COLO829 (cell line): ENCODE measurements at places on chromosomes 16 and 17.

DNA sequence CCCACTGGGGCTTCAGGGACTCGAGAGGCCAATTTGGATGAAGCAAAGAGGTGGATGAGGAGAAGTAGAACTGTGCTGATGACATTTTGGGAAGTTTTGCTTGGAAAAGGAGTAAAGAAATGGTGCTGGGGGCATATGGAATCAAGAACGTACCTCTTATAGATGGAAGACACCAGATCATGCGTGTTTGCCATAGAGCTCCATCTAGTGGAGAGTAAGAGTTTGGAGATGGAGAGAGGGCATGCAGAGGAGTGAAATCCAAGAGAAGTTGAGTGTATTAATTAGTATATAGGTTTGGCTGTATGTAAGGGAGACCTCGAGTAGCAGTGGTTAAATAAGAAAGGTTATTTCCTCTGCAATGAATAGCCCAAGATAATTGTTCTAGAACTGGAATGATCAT, 56.0 kb downstream of the SHISA6 start:
- DNase-seq: no peak

- no peak for DNase-seq
Observed at GRCh38 chr16:63061319-63061718, 1025.1 kb upstream of the CDH8 start.

DNA sequence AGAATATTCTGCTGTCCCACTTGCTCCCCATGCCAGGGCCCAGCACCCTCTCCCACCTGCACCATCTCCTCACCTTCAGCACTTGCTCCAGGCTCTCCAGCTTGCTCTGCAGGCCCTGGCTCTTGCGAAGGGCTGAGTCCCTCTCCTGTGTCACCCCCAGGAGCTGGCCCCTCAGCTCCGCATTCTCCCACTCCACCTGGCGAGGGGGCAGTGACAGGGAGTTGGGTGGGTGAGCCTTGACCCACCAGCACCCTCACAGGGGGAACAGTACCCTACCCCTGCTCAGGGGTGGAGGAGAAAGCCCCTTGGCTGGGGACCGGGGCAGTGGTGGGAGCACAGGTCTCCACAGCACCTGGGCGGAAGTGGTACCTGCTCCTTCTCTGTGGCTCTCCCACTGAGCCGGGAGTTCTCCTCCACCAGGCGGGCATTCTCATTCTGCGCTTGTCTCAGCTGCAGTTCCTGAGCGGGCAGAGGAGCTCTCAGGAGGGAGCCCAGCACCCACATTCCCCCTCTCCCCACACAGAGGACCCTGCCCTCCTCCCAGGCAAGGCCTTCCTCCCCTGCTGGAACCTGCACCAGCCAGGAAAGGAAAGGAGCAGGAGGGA, 5.9 kb downstream of the TSPOAP1 start:
- DNase-seq: no peak

DNA sequence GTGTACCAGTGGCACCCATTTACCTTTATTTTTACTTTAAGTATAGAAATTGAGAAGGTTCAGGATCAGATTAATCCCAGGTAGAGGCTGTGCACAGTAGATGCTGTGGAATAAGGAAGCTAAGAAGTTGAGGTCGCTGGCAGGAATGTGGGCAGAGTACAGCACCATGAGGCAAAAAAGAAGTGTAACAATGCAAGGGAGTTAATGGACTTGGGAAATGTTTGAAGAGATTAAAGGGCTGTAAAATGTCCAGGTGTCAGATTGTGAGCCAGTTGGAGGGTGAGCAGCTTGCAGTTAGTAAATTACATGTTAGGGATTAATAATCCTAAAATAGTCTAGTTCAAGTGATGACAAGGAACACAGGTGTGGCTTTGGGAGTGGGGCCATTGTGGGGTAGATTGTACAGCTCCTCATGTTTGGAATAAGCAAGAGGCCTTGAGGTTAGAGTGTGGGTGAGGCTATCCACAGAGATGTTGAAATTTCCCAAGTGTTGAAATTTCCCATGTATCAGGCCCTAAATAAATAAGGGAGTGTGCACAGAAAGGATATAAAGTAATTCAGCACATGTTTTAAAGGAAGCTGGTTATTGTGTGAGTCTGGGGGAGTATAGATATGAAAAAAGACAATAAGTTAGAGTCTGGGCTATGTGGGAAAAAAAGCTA, 21.5 kb downstream of the TAT start:
- DNase-seq: no peak

- no peak for DNase-seq
Observed at GRCh38 chr17:79997011-79997660, 38.5 kb downstream of the TBC1D16 start.

GRCh38 chr16:68264128-68265077, at the start of gene SLC7A6:
Gene SLC7A6 (plus strand): TSS chr16:68264526. CDS start chr16:68274727, 10,201 bp downstream.
- DNase-seq: peak; percentile 20

DNA sequence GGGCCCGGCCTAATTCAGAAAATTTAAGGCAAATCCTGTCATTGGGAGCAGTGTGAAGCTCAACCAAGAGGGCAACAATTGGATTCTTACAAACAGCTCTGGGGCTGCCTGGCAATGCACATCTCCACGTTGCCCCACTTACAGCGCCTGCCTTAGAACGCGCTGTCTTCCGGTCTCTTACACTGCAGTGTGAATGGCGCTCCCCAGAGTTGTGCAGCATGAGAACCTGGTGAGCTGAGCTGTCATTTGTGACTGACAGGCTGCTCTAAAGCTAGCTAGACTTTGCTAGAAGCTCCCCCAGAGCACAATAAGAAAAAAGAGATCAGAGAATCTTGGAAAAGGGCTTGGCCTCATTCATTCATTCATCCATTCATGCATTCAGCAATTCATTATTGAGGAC, 64.5 kb upstream of the PLCG2 start:
- DNase-seq: no peak

- no peak for DNase-seq
Observed at GRCh38 chr17:57395721-57396321, 139.5 kb downstream of the MSI2 start.

DNA sequence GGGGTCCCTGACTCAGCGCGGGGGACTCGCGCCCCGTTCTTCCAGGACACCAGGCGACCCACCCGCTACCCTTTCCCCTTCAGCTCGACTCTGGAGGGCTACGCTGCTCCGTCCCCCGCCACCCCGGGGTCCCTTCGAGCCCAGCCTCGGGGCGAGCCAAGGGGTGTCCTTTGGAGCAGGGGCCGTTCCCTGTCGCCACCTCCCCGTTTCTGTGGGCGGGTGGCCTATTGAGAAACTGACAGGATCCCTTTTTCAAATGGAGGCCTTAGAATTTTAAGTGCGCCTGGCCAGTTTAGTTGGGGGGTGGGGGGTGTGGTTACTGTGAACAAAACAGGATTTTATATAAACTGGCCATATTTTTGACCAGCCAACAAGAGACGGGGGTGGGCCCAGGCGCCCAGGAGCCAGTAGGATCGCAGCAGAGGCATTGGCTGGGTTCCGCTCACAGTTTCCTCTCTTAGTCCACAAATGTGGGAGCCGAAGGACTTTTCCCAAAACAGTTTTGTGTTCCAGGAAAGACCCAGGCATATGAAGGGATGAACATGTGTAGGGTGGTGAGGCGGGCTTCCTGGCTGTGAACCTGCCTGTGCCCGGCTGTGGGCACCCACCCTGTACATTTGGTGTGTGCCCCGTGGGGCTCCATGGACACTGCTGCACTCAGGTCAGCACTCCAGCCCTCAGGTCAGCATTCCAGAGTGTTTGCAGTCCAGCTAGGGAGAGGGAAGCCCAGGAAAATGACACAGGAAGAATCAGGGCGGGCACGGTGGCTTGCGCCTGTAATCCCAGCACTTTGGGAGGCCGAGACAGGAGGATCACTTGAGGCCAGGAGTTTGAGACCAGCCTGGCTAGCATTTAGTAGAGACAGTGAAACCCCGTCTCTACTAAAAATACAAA, 722 bp upstream of the TIMP2 start:
- peak; percentile 73 for DNase-seq

- no peak for DNase-seq
Observed at GRCh38 chr17:80331820-80332219, 71.2 kb downstream of the RNF213 start.

DNA sequence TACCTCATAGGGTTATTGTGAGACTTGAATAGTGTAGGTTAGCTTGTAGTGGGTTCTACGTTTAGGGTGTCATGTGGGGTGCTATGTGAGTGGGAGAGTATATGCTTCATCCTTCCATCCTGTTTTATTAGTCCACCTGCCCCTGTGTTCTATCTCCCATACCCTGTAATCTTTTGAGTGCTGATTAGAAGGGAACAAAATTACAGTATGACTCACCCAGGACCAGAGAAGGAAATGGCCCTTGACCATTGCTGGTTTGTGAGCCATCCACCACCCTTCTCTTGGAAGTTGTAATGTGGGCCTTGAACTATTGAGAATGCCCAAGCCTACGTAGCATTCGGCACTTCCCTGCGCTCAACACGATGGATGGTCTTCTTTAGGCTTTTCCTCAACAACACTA, 17.1 kb downstream of the SAP30BP start:
- no peak for DNase-seq

GRCh38 chr17:74408815-74409214, 23.1 kb upstream of the GPRC5C start:
- no peak for DNase-seq

- DNase-seq: no peak
Observed at GRCh38 chr17:50184611-50185398, 16.6 kb downstream of the COL1A1 start.

DNA sequence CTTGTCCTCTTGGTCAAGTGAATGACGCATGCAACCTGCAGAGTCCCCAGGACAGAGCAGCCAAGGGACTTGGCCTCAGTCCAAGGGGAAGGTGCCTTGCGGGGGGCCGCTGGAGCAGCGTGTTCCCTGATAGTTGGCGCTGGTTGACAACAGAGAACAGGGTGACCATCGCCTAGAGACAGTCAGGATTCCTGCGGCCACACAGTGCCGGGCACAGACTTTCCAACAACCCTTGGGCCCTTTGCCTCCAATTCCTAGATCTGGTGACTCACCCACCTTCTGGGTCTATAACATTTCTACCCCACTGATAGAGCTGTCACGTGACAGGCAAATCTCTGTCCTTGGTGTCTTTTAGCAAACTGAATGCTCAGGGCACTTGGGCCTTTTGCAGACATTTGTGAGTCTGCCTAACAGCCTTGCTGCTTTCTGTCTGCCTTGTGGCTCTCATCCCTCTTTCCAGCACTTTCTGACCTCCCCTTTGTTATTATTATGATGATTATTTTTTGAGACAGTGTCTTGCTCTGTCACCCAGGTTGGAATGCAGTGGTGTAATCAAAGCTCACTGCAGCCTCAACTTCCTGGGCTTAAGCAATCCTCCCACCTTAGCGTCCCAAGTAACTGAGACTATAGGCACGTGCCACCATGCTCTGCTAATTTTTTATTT, 11.9 kb upstream of the TEDC2 start:
- no peak for DNase-seq

- DNase-seq: no peak
Observed at GRCh38 chr17:7029659-7030058, 6.2 kb upstream of the SLC16A13 start.

- no peak for DNase-seq
Observed at GRCh38 chr17:296906-297690, 55.5 kb downstream of the RPH3AL start.

DNA sequence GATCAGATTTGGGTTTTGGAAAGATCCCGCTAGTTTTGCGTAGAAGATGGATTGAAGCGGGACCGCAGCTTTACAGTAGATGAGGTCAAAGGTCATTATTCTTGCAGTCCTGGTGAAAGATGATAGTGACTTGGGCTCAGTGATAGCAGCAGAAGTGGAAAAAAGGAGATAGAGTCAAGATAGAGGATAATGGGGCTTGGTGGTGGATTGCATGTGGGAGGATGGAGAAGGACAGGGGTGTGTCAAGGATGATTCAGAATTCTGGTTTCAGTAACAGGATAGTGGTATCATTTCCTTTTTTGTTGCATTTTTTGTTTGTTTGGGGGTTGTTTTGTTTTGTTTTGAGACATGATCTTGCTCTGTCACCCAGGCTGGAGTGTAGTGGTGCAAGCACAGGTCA, 28.7 kb downstream of the CHD9NB start:
- no peak for DNase-seq

DNA sequence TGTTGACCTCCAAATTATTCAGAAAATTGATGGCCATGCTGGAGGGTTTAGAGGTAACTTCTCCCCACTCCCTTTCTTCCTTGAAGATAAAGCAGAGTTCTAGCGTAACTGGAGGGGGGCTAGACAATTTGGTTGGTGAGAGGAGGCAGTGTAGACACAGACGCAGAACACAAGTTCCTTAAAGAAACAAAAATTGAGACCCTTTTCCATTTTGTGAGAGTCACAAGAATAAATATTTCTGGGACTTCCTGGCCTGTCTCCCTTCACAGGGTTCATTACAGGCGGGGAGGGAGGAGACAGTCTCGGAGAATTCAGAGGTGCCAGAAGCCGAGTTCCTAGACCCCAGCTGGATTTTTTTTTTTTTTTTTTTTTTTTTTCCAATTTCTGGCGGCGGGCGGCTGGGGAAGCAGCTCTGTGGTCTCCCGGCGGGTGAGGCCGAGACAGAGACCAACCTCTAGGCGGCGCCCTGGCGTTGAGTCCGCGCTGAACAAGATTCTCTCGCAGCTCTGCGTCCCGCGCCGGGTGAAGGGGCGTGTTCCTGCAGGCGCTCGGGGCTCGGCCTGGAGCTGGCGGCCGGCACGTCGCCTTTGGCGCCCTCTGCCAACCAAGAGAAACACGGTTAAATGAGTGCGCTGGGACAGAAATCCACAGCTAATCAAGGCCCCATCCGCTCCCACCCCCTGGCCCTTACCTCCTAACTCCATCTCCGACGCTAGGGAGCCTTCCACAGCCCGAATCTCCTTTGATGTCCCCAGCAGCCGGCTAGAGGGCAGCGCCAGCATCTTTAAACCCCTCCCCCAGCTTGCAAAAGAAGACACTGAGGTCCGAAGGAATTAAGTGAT, 10.2 kb upstream of the HOXB9 start:
- peak; percentile 78 for DNase-seq

GRCh38 chr17:17144916-17145665, 61.0 kb downstream of the PLD6 start:
- DNase-seq: no peak

- DNase-seq: no peak
Observed at GRCh38 chr17:67779098-67779672, 46.1 kb upstream of the BPTF start.

DNA sequence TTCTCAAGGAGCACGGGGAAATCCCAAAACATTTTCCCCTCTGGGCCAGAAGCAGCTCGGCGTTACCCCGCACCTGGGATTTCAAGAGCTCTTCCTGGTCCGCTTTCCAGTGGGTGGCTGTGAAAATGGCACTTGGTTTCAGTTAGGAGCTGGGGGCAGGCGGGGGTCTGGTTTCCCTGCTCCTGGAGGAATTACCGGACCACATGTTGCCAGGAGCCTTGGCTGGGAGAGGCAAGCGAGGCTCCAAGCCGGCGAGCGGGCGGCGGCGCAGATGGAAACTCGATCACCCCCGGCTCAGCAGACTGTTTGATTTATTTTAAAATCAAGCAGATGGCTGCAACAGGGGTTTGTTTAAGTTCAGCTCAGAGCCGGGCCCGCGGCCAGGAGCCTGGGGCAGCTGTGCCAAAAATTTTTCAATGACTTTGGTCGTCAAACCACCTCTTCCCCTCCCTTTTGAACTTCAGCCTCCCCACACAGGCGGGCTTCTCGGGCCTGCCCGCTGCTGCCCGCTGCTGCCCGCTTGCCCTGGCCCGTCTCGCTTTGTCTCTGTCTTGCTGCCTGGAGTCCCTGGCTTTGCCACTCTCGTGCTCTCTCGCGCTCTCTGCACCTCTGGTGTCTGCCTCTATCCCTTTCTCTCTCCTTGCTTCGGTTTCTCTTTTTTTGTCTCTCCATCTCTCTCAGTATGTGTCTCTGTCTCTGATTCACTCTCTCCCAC, 108.0 kb upstream of the CIBAR2 start:
- no peak for DNase-seq

- no peak for DNase-seq
Observed at GRCh38 chr16:56372013-56372634, 53.2 kb downstream of the AMFR start.

GRCh38 chr16:81592353-81592866, 147.8 kb downstream of the CMIP start:
- no peak for DNase-seq

GRCh38 chr16:31488468-31489297, 5.8 kb downstream of the SLC5A2 start:
- DNase-seq: no peak
